ENCODE measurements at places on chromosomes 3 and 15.

DNA sequence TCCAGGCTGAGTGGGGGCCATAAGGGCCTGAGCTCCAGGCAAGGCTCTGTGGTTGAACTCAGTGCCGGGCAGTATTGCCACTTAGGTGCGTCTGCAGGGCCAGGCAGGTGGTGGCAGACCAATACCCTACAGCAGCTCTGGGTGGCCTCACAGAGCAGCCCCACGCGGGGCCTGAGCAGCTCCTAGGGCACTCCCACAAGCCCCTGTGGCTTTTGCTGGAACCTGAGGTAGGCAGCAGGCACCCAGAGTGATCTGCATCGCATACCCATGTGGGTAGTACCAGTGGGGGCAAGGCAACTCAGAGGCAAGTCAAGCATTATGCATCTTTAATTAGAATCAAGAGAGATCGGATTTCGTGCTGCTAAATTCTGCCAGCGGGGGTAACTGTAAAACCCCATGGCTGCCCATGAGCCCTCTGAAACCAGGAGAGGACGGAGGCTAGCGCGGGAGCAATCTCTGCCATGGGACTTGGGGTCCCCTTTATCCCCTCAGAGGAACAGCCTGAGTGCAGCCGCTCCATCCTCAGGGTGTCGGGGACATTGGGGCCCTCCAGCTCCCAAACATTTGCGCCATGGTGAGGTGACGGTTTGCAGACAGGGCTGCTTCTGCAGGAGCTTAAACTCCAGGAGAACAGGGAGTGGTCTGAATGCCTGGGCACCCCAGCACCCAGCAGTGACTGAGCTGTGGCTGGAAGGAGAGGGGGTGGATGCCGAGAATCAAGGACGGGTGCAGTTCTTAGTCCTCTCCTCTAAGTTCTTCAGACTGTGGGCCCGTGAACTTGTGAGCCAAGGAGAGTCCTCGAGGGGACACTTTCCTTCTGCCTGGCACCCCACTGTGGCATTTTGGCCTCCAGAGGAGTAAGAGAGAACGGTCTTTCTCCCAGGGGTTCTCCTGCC is 62.4 kb upstream of the PCSK6 start:
- DNase-seq = no peak

- DNase-seq = no peak
Observed at GRCh38 chr3:103924544-103924943, 1442.2 kb upstream of the ALCAM start.

GRCh38 chr3:44669760-44670159 is 21.2 kb downstream of the ZNF35 start:
- no peak for DNase-seq

DNA sequence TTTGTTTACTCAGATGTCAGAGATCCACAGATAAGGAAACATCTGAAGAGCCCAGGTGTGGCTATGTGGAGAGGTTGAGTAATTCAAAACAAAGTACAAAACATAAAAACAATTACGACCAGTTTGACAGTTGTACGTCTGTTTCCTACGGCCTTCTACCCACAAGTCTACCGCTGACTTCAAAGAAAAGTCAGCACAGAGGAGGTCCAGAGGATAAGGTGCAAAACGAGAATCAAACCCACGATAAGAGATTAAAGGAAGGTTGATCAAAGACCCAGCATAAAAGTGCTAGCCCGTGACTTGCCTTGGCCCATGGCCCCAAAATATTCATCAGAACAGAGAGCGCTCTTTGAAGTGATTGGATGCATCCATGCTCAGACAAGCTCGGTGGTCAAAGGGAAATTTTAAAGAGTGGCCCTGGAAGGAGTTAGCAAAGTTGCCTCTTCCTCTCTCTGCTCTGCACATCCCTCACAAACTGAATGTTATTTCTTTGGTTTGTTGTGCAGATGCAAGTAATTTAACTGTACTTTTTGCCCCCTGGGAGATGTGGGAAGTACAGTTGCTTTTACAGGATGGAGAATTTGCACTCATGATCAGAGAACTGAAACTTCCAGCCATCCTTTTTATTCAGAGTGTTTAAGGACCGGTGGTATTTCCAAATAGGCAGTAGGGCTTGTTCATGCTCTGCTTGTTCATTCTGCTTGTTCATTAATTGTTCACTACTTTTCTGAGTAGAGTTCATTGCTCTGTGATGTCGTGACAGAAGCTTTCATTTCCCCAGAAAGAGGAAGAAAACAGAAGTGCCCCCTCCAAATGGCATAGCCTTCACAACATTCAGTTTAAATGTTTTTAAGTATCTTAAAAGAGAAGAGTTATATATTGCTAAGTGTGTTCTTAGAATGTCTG is 31.1 kb downstream of the MME start:
- DNase-seq = peak; percentile 13

DNA sequence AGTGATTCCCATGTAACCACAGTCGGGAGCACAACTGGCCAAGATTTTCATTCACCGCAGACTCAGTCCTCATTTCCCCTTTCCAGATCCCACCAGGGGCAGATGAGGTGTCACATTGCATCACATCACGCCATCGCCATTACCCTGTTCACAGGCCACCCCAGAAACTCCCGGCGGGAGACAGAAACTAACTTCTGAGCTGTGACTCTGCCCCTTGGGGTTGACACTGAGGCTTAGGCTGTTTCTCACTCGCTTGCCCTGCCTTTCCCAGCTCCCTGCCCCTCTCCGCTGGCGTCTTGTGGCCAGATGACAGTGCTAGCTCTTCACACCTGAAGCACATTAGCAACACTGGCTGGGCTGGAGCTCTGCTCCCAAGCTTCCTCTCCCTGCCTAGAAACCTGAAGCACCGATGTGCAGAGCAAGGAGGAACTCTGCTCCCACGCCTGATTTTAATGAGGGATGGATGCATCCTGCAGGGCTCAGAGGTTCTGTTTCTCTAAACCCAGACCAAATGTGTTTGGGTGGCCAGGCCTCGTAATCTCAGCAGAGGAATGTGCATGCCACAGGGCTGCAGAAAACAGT is 88.8 kb upstream of the CTDSPL start:
- no peak for DNase-seq

GRCh38 chr3:106338582-106339214 is 469.9 kb upstream of the CBLB start:
- peak; percentile 23 for DNase-seq

DNA sequence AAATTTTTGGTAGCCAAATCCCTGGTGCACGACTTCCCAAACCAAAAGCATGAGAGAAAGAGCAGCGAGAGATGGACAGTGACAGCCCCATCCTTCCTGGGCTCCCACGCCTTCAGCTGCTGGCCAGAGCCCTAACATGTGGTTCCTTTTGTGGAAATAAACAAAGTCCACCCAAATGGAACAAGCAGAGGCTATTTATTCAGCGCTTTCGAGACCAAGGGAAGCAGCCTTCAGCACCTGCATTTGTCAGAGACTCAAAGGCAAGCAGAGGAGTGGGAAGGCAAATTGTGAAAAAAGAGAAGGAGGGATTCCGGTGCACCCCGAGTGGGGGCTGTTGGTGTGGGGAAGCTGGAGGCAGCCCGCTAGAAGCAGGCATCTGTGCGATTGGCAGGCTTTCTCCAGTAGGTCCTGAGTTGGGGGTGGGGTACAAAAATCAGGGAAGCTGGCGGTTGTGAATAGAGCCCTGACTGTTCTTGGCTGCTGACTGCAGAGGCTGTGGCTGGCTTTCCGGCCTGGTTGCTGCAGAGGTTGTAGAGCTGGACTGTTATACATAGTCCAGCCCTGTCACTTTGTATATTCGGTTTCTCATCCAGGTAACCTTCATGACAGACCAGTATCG is 427.2 kb downstream of the OCA2 start:
- DNase-seq = no peak

- no peak for DNase-seq
Observed at GRCh38 chr3:117063930-117064329, 354.4 kb downstream of the TUSC7 start.

DNA sequence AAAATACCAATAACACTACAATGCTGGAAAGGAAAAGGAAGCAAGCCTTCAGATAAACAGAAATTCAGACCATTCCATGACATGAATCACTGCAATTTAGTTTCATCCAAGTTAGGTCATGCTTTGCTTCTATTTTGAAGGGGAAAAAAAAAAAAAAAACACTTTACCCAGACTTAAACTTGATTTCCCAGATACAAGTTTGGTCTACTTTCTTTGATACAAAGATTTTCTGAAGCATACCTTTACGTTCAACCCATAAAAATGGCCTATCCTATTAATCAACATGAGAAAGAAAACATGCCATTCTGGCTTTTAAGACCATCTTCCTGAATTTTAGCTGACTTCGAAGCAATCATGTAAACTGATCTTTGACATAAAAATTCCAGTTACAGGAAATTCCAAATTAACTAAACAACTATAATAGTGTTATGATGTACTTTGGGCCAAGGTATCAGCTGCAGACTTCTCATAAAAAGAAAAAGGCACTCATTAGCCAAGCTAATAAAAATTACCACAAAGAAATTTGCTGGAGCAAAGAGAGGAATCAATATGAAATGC is 12.6 kb downstream of the OSBPL10 start:
- no peak for DNase-seq

DNA sequence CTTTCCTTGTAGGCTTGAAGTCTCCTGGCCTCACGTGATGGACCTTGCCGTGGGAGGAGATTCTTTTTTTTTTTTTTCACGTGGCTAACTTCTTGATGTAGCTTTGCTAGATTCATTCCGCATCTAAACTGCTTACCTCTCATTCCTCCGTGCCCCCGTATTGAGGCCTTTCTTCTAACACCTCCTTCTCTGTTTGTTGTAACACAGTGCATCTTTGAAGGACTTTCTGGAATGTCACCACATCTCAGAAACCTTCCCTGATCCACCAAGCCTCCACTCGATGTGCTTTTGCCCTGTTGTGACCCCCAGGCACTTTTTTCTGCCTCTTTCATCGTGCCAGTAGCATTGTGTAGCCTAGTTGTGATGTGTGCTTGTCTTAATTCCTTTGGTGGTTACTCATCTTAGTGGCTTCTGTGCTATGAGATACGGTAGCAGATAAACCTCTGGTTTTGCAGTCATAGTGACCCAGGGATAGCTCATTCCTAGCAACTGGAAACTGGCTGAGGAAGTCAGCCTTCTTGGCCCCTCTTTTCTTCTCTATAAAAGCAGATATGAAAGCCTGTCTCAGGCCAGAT is 1.6 kb upstream of the BNC1 start:
- DNase-seq = no peak

GRCh38 chr3:138941259-138941885 is 5.6 kb downstream of the FOXL2 start:
- peak; percentile 77 for DNase-seq

- DNase-seq = no peak
Observed at GRCh38 chr15:39030291-39031070, 465.9 kb upstream of the RASGRP1 start.

DNA sequence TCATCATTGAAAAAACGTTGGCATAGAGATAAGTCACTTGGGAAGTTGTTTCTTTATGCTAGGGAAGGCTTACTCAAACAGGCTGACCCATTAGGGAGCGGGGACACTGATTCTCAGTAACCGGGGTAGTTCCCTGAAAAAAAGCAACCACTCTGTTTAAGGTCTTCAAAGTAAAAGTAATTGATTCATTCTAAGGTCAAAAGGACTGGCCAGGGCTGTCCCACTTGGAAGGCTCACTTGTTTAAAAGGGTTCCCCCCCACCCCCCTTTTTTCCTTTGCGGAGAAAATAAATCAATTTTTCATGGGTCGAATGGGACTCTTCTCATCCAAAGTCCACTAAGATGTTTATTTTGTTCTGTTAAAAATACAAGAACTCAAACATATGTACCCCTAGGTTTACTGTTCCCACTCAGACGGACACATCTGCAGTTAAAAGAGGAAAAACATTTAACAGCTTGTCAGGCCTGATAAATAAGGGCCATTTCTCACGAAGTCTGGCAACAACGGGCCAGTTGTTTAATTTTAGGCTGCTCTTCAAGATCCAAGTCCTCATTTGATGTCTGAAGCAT is 53.0 kb downstream of the ARHGEF3 start:
- peak; percentile 31 for DNase-seq
